ENCODE measurements at places on chromosomes 6 and 20.

- no peak overlapping the region for H3K4me3 ChIP-seq
- no peak overlapping the region for H3K27ac ChIP-seq
- DNase-seq: no peak
- peaks cover 5% of the 10 kb centered on the region for H3K27me3 ChIP-seq
- peaks cover 4% of the 10 kb centered on the region for H3K4me1 ChIP-seq
Measured at GRCh38 chr6:75115481-75115880, 90.4 kb downstream of the COL12A1 start.

- DNase-seq: peak; percentile 26
- H3K36me3 ChIP-seq: no peaks in the 10 kb centered on the region
- no peak overlapping the region for H3K27ac ChIP-seq
- no peaks in the 10 kb centered on the region for H3K27me3 ChIP-seq
- H3K4me3 ChIP-seq: no peak overlapping the region
- no peaks in the 10 kb centered on the region for H3K4me1 ChIP-seq
Measured at GRCh38 chr6:118283766-118284165, 264.3 kb upstream of the PLN start.

DNA sequence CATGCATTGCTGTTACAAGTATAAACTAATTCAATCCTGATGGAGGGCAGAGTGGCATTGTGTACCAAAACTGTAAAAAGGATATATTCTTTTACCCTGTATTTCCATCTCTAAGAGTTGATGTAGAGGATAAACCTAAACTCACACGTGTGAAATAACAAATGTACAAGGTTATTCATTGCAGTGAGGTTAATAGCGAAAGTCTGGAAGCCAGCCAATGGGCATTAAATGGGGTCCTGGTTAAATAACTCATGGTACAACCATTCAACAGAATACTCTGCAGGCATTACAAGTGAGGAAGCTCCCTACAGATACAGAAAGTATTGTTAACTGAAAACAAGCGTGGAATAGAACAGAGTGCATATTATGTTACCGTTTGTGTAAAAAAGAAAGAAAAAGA is 56.9 kb downstream of the BCAS1 start:
- H3K27me3 ChIP-seq: peaks cover 11% of the 10 kb centered on the region
- no peak overlapping the region for H3K4me3 ChIP-seq
- H3K27ac ChIP-seq: no peak overlapping the region
- no peaks in the 10 kb centered on the region for H3K36me3 ChIP-seq
- no peak for DNase-seq

- H3K4me3 ChIP-seq: no peak overlapping the region
- no peak overlapping the region for H3K27ac ChIP-seq
- no peak for DNase-seq
- H3K36me3 ChIP-seq: no peaks in the 10 kb centered on the region
Measured at GRCh38 chr6:3186974-3187382, 29.6 kb upstream of the TUBB2A start.
